Amniotic epithelial cell (primary cell): ENCODE measurements at places on chromosomes 4 and X.

- DNase-seq: no peak
Observed at GRCh38 chr4:144646523-144647094, 653 bp downstream of the HHIP start.

DNA sequence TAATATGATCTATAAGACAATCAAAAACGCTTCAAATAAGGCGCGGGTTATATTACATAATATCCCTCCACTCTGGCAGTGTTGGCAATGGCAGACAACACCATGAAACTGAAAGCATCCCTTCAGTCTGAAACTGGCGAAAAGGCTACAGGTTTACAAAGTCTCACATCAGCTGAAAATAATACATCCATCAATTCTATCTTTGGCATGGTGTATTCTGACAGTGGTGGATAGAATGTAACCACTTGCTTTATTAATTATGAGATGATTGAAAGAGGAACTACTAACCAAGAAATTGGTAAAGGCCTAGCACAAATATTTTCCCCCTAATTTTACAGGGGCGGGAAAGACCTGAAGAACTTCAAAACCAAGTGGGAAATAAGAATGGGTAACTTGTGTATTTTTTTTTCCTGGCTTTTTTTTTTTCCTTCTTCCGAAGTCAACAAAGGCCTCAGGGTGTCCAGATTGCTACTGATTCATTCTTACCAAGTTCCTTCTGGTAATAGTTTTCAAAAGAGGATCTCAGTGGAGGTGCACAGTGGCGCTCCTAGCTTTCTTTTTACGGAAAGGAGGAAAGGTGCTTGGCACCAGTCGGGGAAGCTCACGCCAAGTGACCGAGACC is 728 bp downstream of the UBA6 start:
- no peak for DNase-seq

- DNase-seq: no peak
Observed at GRCh38 chrX:37817176-37817575, 30.2 kb downstream of the DYNLT3 start.

- DNase-seq: no peak
Observed at GRCh38 chr4:886244-886643, 45.9 kb downstream of the GAK start.

GRCh38 chr4:77012726-77013125 is 63.1 kb downstream of the CCNI start:
- no peak for DNase-seq

GRCh38 chr4:7815981-7816380 is 123.7 kb downstream of the AFAP1 start:
- no peak for DNase-seq

DNA sequence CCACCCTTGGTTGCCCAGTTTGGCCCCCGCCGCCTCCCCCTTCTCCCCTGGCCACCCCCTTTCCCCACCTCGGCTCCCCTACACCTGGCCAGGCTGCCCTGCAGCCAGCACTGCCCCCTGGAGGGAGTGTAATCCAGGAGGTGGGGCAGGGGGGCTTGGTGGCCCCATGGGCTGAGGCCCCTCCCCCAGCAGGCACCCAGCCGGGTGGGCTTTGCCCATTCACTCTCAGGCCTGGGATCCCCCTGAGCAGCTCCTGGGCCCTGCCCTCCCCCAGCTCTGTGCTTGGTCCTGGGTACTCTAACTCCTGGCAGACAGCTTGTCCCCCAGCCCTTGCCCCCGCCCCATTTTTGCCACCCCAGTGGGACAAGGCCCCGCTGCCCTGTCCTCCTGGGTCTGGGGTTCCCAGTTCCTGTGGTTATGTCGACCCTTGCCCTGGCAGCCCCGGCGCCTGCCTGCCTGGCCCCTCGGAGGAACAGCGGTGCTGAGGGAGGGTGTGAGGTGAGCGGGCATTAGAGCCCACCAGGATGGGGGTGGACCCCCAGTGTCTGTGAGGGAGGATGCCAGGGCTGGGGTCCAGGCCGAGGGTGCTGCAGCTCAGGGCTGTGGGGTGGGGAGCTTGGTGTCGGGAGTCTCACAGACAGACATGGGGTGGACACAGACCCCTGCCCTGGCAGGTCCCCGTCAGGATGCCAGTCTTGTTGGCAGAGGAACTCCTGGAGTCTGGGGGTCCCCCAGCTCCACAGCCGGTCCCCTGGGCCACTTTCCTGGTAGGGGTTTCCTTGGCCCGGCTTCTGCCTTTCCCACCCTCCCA is 10.2 kb downstream of the NAT8L start:
- no peak for DNase-seq

DNA sequence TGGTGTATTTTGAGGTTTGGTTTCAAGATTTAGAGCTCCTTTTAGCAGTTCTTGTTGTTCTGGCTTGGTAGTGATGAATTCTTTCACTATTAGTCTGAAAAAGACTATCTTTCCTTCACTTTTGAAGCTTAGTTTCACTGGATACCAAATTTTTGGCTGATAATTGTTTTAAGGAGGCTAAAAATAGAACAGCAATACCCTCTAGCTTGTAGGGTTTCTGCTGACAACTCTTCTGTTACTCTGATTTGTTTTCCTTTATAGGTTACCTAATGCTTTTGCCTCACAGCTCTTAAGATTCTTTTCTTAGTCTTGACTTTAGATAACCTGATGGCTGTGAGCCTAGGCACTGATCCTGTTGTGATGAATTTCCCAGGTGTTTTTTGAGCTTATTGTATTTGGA is 33.6 kb upstream of the HEPH start:
- no peak for DNase-seq

- DNase-seq: no peak
Observed at GRCh38 chr4:161721947-161722346, 441.9 kb downstream of the FSTL5 start.

- no peak for DNase-seq
Observed at GRCh38 chrX:5632061-5632614, 596.5 kb downstream of the NLGN4X start.

DNA sequence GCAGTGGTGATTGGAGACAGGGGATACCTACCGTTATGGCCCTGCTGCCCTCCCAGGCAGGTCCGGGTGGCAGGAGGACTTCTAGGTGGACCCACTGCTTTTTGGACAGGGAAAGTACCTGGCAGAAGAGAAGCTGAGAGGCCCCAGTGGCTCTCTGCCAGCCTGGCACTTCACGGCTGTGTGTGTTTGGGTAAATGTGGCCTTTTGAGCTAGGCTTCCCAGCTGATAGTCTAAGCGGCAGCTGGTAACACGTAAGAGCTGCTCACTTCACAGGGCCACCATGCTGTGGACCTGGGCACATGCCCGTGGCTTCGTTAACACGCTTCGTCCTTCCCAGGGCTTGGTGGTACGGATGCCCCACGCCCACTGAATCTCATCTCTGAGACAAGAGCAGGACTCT is 92.0 kb upstream of the CLCN4 start:
- no peak for DNase-seq

- no peak for DNase-seq
Observed at GRCh38 chrX:39320165-39320564, 518.9 kb downstream of the MID1IP1 start.

GRCh38 chrX:264634-265455 is 16.3 kb upstream of the PLCXD1 start:
- peak; percentile 71 for DNase-seq

DNA sequence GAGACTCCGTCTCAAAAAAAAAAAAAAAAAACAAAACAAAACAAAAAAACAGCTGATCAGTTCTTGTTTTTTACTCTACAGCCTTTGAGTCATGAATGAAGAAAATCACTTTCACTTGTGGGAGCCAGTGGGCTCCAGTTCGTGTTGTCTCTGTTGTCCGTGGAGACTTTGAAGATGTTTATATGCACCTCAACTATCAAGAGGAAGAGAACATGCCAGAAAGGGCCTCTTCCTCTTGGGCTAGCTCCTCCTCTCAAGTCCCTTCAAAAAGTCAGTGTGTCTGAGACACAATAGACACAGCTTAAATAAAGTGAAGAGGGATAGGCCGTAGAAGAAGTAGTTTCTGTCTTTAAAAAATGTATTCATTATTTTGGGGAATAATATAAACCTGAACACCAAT is 182.7 kb downstream of the KDR start:
- no peak for DNase-seq

- DNase-seq: no peak
Observed at GRCh38 chr4:154492288-154492687, 689 bp upstream of the DCHS2 start.

- DNase-seq: no peak
Observed at GRCh38 chr4:97394653-97395052, 748.6 kb downstream of the STPG2 start.

DNA sequence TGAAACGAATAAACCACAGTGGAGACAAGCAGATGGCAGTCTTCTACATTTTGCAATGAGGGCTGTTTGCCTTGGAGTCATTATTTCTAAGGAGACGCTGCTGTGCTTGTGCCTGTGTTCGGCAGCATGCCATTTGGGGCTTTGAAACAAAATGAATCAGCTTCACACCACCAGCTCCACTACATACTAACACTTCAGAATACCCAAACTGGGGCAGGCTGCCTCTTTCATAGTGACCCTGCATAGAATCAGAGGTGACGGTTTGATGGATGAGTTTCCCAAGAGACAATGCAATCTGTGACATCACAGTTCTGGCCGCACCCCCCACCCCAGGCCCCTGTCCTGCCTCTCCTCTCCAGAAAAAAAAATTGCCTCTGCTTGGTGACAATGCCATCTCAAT is 57.1 kb upstream of the MID1 start:
- no peak for DNase-seq

GRCh38 chr4:168735735-168736134 is 238.9 kb downstream of the PALLD start:
- DNase-seq: no peak

DNA sequence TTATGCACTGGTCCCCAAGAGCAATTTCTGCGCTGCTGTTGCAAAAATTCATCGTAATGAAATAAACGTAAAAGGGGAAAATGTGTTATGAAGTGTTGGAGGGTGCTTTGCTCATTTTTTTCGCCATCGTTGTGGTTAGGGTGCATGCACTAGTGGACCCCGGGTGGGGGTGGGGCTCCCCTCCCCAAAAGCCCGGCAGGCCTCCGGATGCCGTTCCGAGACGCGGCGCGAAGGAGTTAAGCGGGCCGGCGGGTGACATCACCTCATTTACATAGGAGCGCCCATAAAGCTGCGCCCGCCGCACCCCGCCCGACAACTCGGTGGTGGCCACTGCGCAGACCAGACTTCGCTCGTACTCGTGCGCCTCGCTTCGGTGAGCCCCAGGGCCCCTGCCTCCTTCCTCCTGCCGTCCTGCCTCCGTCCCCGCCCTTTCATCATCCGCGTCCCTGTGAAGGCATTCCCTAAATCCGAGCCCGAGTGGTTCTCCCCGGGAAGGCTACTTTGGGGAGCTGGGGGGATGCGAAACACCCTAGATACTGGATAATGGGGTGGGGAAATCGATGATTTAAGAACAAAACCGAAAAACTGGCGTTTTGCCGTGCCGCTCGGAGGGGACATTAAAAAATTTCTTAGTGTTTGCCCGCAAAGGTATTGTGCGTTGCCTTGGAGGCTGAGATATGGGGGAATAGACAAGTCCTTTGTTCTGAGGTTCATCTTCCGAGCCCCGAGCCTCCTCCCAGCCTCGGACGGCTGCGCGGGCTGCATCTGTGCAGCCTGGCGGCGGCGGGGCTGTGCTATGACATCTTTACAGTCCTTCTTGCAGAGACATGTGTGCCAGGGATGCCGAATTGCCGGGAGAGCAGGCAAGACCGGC is at the start of gene TMSB4X:
Gene TMSB4X (plus strand): TSS at position 315 of the 874 bp plus-strand sequence.
- peak; percentile 72 for DNase-seq

GRCh38 chr4:73864365-73864764 is 4.8 kb upstream of the CXCL1 start:
- no peak for DNase-seq

- no peak for DNase-seq
Observed at GRCh38 chrX:132875650-132876522, 82.5 kb downstream of the HS6ST2 start.

- DNase-seq: peak; percentile 55
Observed at GRCh38 chr4:181896614-181897013, 346.6 kb upstream of the TENM3 start.

GRCh38 chr4:36333303-36333877 is 52.0 kb downstream of the DTHD1 start:
- DNase-seq: no peak

GRCh38 chr4:39631700-39632079 is 7.0 kb downstream of the SMIM14 start:
- DNase-seq: no peak

DNA sequence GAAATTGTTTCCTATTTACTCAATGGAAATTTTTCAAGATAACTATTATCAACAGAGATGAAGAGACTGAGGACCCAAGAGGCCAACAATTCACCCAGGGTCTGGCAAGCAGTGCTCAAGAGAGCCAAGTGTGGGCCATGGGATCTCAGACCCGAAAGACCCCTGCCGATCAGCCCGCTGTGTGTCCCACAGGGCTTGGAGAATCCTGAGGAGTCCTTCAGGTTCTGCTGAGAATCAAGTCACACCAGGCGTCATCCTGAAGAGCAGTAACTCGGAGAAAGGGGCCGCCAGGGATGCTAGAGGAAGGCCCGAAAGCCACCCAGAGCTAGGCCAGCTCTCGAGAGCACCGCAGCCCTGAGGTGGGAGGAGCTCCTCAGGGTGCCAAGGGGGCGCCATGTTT is 48.7 kb downstream of the FGFRL1 start:
- DNase-seq: no peak

- DNase-seq: peak; percentile 77
Observed at GRCh38 chr4:153154007-153154975, 50.0 kb upstream of the TRIM2 start.

- peak; percentile 12 for DNase-seq
Observed at GRCh38 chr4:127309369-127310102, 323.2 kb upstream of the INTU start.

DNA sequence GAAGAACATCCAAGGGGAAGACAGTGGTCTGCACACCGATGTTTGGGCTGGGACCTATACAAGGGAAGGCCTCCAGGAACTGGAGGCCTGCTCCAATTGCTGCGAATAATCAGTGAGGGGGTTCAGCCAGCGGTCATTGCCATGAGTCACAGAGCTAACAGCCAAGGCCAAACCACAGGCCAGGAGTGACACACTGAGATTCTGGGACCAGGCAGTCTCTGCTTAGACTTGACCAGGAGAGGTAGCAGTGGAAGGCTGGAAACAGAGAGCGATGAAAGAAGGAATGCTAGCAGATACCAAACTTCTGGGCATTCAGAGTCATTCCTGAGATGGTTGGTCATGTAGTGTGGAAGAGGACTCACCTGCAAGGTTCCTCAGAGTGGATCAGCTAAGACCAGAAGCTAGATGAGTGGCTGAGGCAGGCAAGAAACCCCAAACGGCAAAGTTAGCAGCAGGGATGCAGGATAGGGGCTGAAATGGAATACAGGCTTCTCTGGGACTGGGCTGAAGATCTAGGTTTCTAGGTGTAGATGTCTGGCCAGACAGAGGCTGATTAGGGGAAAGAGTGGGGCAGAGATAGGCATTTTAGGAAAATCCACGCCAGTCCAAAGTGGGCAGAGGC is 54.7 kb downstream of the CNGA2 start:
- DNase-seq: peak; percentile 57

GRCh38 chrX:23511793-23512192 is 155.5 kb upstream of the PRDX4 start:
- no peak for DNase-seq
